ENCODE measurements at places on chromosomes 5 and 9. TPM values are rescaled to one million over a fixed set of nuclear protein-coding genes. Genes with fewer than 3 reads are reported as not detected.

GRCh38 chr5:35338157-35338453 is 107.8 kb upstream of the PRLR start:
- no peak for DNase-seq

GRCh38 chr5:143699121-143699520 is 112.8 kb upstream of the HMHB1 start:
- DNase-seq, result no peak

DNA sequence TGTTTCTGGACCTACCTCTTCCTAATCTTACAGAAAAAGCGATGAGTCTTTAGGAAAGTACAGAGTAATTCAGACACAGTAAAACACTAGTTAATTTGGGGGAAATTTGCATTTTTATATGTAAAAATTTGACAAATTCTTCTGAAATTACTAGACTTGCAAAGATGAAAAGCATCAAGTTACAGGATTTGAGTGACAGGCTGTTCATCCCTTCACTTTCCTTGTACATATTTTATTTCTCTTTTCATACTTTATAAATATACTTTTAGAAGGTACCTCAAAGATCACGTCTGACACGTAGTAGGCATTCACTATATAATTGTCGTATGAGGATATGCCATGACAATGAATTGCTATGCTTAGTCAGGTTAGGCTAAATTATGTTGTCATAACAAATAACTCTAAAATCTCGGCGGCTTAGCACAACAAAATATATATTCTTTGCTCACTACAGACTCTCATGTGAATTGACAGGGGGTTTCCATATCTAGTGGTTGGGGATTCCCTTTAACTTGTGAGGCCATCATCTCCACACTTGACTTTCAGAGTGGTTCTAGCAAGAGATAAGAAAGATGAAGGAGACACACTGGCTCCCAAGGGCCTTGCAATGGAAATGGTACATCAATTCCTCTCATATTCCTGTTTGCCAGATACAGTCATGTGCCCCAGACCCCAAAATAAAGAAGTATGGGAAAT is 154.1 kb upstream of the TUT7 start:
- no peak for DNase-seq

The STARD4 gene
- 0.49 TPM for total RNA-seq

The ESM1 gene
- total RNA-seq, result not detected
